Prostate gland (tissue), 2 donors: ENCODE measurements at places on chromosomes 3 and 15. TPM values are rescaled to one million over a fixed set of nuclear protein-coding genes. Genes with fewer than 3 reads are reported as not detected.

The HYAL3 gene
- total RNA-seq = 4.1 TPM

The GNL3 gene
- 116 TPM for total RNA-seq

The MYO1E gene
- total RNA-seq = 66.3 TPM

The LRTM1 gene
- total RNA-seq = not detected

The PLD1 gene
- total RNA-seq = 12.8 TPM

The C3orf70 gene
- 21.2 TPM for total RNA-seq

The TUSC2 gene
- 121 TPM for total RNA-seq

The SPINT1 gene
- total RNA-seq = 143 TPM

The ROPN1 gene
- not detected for total RNA-seq

GRCh38 chr3:177626045-177626444, 428.8 kb upstream of the TBL1XR1 start:
- H3K27me3 ChIP-seq = no peaks in the 10 kb centered on the region
- no peak overlapping the region for H3K4me3 ChIP-seq
- H3K27ac ChIP-seq = peak overlapping the region; percentile 38
- DNase-seq = peak; percentile 33

- no peak overlapping the region for H3K27ac ChIP-seq
- H3K27me3 ChIP-seq = no peaks in the 10 kb centered on the region
- no peak overlapping the region for H3K4me3 ChIP-seq
- DNase-seq = no peak
- H3K36me3 ChIP-seq = no peaks in the 10 kb centered on the region
- peaks cover 3% of the 10 kb centered on the region for H3K4me1 ChIP-seq
Measured at GRCh38 chr15:92933831-92934230, 33.7 kb downstream of the CHD2 start.

- no peak overlapping the region for H3K4me3 ChIP-seq
- H3K36me3 ChIP-seq = no peaks in the 10 kb centered on the region
Measured at GRCh38 chr3:38274864-38275649, 7.0 kb upstream of the SLC22A14 start.

DNA sequence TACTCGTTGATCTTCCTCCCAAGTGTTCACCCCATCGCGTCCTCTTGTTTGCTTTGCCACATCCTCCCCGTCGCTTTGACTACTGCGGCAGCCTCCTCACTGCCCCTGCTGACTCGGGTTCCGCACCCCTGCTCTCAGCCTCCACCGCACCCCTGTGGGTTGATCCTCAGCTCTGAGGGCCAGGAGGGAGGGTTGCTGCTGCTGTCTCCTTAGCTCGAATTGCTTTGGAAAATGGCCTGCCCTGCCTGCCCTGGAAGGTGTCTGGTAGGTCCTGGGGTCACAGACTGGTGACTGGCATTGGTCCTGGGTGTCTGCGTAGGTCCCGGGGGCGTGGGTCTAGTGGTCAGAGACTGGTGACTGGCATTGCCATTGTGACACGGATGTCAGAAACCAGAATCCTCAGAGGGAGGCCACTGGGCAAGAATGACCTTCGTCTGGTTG, 9.4 kb downstream of the MUC4 start:
- no peak overlapping the region for H3K27ac ChIP-seq
- H3K4me3 ChIP-seq = no peak overlapping the region
- DNase-seq = no peak
- H3K27me3 ChIP-seq = no peaks in the 10 kb centered on the region
- H3K36me3 ChIP-seq = no peaks in the 10 kb centered on the region
- H3K4me1 ChIP-seq = no peaks in the 10 kb centered on the region

DNA sequence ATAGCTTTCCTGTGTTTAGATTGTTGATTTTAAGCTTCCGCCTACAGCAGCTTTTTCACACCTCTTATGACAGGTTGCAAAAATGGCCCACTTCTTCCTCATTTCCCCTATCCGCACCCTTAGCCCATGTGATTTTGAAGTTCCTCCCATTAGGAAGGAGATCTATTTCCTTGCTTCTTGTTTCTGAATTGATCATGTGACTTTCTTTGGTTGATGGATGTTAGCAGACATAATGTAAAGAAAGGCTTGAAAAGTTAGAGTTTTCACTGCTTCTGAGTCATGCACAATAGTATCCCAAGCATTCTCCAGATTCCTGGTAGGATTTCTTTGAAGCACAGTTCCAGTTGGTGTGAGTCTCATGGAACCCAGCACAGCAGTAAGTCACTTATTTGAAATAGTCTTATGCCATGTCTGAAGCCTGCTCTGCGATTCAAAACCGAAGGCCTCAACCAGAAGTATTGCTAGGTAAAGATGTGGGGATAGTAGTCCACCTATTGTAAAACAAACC, 76.6 kb downstream of the EDEM1 start:
- no peaks in the 10 kb centered on the region for H3K27me3 ChIP-seq
- no peaks in the 10 kb centered on the region for H3K36me3 ChIP-seq
- no peak for DNase-seq

DNA sequence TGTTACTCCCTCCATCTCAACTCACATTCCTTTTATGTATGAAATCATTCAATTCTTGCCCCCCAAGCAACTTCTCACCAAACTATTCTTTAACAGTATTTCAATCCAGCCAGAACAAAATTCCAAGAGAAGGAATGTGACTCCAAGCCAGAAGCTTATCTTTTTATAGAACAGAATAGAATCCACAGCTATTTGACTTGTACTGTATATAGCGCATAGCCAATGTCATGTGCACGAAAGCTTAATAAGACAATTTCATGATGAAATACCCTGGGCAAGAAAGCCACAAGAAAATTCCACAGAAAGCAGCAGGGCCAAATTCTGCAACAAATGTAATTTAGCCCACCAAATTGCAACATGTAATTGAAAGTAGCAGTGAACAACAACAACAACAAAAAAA, 127.6 kb upstream of the UBE2E2 start:
- H3K4me3 ChIP-seq = no peak overlapping the region
- H3K27ac ChIP-seq = no peak overlapping the region
- H3K36me3 ChIP-seq = no peaks in the 10 kb centered on the region
- H3K4me1 ChIP-seq = no peaks in the 10 kb centered on the region
- H3K27me3 ChIP-seq = no peaks in the 10 kb centered on the region

DNA sequence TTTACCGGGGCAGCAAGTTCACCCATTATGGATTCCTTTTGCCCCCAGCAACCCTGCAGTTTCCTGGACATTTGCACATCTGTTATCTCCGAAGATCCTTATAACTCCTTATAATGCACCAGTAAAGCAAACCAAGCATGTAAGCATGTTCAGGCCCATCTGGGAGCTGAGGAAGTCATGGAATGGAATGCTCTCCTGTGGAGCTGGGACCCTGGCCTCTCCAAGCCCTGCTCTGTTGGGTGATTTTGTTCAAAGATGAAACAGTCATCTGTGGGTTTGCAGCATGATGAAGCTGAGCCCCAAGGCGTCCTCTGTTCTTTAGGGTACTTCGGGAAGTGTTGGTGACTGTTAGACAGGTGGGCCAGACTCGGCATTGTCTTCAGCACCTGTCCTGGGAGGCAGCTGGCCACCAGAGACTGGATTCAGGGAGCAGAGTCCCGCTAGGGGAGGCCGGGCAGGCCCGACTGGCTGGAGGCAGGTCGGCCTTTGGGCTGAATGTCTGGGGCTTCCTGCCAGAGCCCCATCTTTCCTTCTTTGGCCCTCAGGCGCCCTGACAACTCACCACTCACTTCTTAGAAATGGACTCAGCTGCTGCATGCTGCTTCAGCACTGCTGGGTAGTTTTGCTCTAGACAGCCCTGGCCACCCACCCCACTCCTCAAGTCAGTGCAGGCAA, 3.9 kb downstream of the DNAH1 start:
- no peak overlapping the region for H3K27ac ChIP-seq
- no peak overlapping the region for H3K4me3 ChIP-seq
- H3K36me3 ChIP-seq = no peaks in the 10 kb centered on the region
- no peaks in the 10 kb centered on the region for H3K27me3 ChIP-seq

- no peak for DNase-seq
- H3K27ac ChIP-seq = no peak overlapping the region
- no peaks in the 10 kb centered on the region for H3K36me3 ChIP-seq
- H3K4me1 ChIP-seq = no peaks in the 10 kb centered on the region
- no peak overlapping the region for H3K4me3 ChIP-seq
Measured at GRCh38 chr3:187242435-187242834, 45.1 kb downstream of the RTP1 start.

- no peaks in the 10 kb centered on the region for H3K4me1 ChIP-seq
- H3K36me3 ChIP-seq = no peaks in the 10 kb centered on the region
- peak; percentile 92 for DNase-seq
Measured at GRCh38 chr3:72447059-72447946, 400.9 kb downstream of the SHQ1 start.

DNA sequence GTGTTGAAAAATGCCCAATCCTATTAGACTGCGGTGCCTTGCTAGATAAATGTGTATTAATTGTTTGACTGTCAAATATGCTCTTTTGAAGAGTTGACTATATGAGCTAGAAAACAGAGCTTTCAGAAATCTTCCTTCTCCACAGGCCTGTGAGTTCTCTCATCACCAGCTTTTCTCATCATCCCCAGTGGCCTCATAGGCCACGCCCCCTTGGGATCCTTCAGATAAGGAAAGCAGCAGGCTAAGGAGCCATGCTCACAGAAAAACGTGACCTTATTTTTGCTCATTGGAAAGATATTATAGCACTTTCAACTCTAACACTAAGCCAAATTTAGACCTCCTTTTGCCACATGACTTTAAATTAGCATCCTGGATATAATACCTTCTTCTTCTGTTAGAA, 514.4 kb upstream of the ARRDC4 start:
- no peaks in the 10 kb centered on the region for H3K4me1 ChIP-seq
- H3K27ac ChIP-seq = no peak overlapping the region
- H3K4me3 ChIP-seq = no peak overlapping the region

DNA sequence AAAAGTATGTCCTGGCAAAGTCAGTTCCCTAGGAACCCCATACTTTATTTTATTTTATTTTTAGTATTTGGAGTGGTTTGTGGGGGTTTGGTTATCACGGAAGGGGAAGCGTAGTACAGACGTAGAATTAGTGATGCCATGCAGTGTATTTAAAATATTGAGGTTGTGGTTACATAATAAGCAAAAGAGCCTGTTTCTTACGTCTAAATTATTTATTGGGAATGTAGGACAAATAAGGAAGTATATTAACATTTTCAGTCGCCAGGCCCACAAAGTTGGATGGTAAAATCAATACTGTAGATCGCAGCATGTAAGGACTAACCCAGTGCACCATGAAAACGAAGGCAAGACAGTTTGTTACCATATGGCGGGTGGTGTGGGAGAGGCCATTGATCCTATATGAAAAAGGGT, 558 bp downstream of the DTWD1 start:
- no peak for DNase-seq
- peak overlapping the region; percentile 63 for H3K4me3 ChIP-seq
- no peaks in the 10 kb centered on the region for H3K4me1 ChIP-seq
- no peaks in the 10 kb centered on the region for H3K36me3 ChIP-seq
- peak overlapping the region; percentile 87 for H3K27ac ChIP-seq

- DNase-seq = no peak
- H3K27me3 ChIP-seq = no peaks in the 10 kb centered on the region
- no peak overlapping the region for H3K27ac ChIP-seq
- H3K36me3 ChIP-seq = no peaks in the 10 kb centered on the region
Measured at GRCh38 chr15:41866872-41867579, 26.8 kb downstream of the SPTBN5 start.

DNA sequence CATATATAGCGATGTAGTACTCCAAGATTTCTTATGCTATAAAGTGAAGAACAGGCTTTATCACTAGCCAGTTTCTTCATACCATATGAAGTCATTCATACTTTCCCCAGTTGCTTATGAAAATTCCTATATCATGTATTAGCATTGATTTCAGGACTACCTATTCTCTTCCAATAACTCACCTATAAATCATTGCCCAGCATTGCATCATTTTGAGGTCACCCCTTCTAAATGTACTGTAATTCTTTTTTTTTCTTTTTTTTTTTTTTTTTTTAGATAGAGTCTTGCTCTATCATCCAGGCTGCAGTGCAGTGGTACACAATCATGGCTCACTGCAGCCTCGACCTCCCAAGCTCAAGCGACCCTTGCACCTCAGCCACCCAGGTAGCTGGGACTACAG, 27.1 kb downstream of the RTP3 start:
- no peaks in the 10 kb centered on the region for H3K27me3 ChIP-seq
- no peaks in the 10 kb centered on the region for H3K36me3 ChIP-seq
- H3K4me3 ChIP-seq = no peak overlapping the region
- H3K4me1 ChIP-seq = no peaks in the 10 kb centered on the region
- no peak for DNase-seq

- no peaks in the 10 kb centered on the region for H3K27me3 ChIP-seq
- no peak overlapping the region for H3K27ac ChIP-seq
- no peaks in the 10 kb centered on the region for H3K36me3 ChIP-seq
- DNase-seq = no peak
- no peak overlapping the region for H3K4me3 ChIP-seq
- no peaks in the 10 kb centered on the region for H3K4me1 ChIP-seq
Measured at GRCh38 chr3:196974661-196975060, 6.0 kb upstream of the PIGZ start.

DNA sequence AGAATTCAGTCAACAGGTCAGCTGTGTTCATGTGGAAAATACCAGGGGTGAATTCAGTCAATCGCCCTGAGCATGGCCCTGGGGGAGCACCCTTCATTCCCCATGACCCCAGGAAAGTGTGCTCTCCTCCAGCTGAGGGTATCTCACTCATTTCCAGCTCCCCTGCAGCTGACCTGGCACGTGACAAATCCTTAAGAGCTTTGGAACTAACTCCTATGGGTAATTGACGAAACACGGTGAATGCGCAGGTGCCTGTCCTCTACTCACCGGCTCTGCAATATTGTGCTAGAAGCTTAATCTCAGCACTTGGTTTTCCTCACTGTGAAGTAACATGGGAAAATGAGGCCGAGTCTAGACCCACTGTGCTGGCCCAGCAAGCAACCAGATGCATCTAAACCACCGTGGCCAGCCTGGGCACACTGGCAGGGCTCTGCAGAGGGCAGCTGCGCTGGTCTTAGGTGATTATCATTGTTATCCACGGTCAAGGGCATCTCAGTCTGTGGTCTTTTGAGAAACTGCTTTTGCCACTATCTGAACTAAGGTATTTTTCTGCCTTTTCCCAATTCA, 63.1 kb downstream of the SPSB4 start:
- no peak for DNase-seq
- H3K4me1 ChIP-seq = no peaks in the 10 kb centered on the region
- H3K36me3 ChIP-seq = no peaks in the 10 kb centered on the region
- H3K4me3 ChIP-seq = no peak overlapping the region

- no peak overlapping the region for H3K27ac ChIP-seq
- no peaks in the 10 kb centered on the region for H3K27me3 ChIP-seq
- no peaks in the 10 kb centered on the region for H3K36me3 ChIP-seq
- no peaks in the 10 kb centered on the region for H3K4me1 ChIP-seq
Measured at GRCh38 chr15:94306700-94307650, 75.6 kb downstream of the MCTP2 start.

- DNase-seq = no peak
- H3K27me3 ChIP-seq = no peaks in the 10 kb centered on the region
- no peak overlapping the region for H3K4me3 ChIP-seq
- no peak overlapping the region for H3K27ac ChIP-seq
Measured at GRCh38 chr15:87609894-87610293, 646.6 kb downstream of the NTRK3 start.

- H3K36me3 ChIP-seq = no peaks in the 10 kb centered on the region
- DNase-seq = no peak
- H3K27ac ChIP-seq = no peak overlapping the region
- peaks cover 10% of the 10 kb centered on the region for H3K4me1 ChIP-seq
- H3K4me3 ChIP-seq = no peak overlapping the region
- no peaks in the 10 kb centered on the region for H3K27me3 ChIP-seq
Measured at GRCh38 chr3:187912007-187912406, 166.7 kb upstream of the BCL6 start.
